ENCODE measurements at places on chromosomes 7 and 10.

- no peaks in the 10 kb centered on the region for H3K27me3 ChIP-seq
- H3K27ac ChIP-seq, result no peak overlapping the region
- H3K4me3 ChIP-seq, result no peak overlapping the region
- no peaks in the 10 kb centered on the region for H3K36me3 ChIP-seq
- peak; percentile 24 for DNase-seq
Measured at GRCh38 chr7:114865564-114865963, 56.3 kb upstream of the MDFIC start.

DNA sequence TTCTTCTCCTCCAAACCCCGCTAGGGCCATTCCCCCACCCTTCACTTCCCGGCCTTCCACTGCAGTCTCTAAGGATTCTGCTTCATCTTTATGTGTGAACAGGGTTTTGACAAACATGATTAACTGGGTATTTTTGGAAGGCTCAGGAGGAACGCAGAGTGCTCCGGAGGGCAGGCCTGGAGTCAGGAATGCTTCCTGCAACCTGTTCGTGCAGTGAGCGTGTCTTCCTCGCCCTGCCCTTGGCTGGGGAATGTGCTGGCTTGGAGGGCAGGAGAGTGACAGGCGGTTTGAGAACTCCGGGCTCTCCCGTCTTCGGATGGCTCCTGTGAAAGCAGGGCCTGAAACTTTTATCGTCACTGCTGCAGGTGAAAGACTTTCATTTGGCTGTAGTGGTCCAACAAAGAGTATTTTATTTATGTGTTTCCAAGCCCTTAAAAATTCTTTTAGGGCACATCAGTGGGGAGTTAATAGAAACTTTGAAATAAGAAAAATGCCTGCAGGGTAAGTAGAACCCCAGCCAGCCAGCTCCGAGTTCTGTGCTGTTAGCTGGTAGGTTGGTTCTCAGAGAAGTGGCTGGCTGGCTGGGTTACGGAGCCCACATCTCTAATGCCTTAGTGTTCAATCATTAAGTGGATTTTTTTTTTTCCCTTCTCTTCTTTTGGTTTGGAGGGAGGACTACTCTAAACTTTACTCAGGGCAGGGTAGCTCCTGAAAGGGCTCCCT is 51.0 kb downstream of the TCF7L2 start:
- DNase-seq, result no peak
- peaks cover 2% of the 10 kb centered on the region for H3K4me1 ChIP-seq
- H3K36me3 ChIP-seq, result no peaks in the 10 kb centered on the region
- H3K4me3 ChIP-seq, result no peak overlapping the region

GRCh38 chr7:102064361-102065025 is 222.2 kb upstream of the SH2B2 start:
- no peaks in the 10 kb centered on the region for H3K27me3 ChIP-seq
- H3K27ac ChIP-seq, result no peak overlapping the region
- H3K4me3 ChIP-seq, result no peak overlapping the region
- DNase-seq, result no peak
- H3K4me1 ChIP-seq, result no peaks in the 10 kb centered on the region
- no peaks in the 10 kb centered on the region for H3K36me3 ChIP-seq

GRCh38 chr10:122748496-122748895 is 48.9 kb upstream of the C10orf120 start:
- no peak for DNase-seq
- H3K36me3 ChIP-seq, result no peaks in the 10 kb centered on the region
- no peak overlapping the region for H3K27ac ChIP-seq
- no peaks in the 10 kb centered on the region for H3K4me1 ChIP-seq

GRCh38 chr10:19977097-19977521 is 160.9 kb downstream of the PLXDC2 start:
- no peak for DNase-seq
- no peak overlapping the region for H3K27ac ChIP-seq
- no peaks in the 10 kb centered on the region for H3K27me3 ChIP-seq
- no peaks in the 10 kb centered on the region for H3K36me3 ChIP-seq
- H3K4me3 ChIP-seq, result no peak overlapping the region

DNA sequence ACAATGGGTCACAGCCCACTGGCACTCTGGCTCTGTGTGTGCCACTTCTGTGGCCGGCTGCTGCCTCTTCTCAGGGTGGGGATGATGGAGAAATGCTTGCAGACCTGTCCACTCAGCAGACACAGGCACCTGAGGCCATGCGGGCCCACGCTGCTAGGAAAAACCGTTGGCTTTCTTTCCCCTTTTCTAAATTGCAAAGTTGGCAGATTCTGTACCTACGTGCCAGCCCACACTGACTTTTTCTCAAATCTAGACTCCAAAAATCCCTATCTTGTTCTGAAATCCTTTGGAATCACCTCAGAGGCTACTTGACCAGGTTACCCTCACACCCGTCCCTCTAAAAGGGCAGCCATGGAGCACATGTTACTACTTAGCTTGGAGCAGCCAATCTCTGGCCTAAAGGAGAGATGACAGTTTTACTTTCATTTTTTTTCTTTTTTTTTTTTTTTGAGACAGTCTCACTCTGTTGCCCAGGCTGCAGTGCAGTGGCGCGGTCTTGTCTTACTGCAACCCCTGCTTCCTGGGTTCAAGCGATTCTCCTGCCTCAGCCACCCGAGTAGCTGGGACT is 99.4 kb downstream of the RNF216 start:
- H3K27me3 ChIP-seq, result no peaks in the 10 kb centered on the region
- peaks cover 8% of the 10 kb centered on the region for H3K4me1 ChIP-seq
- H3K4me3 ChIP-seq, result no peak overlapping the region
- H3K27ac ChIP-seq, result peak overlapping the region; percentile 9
- DNase-seq, result no peak
- H3K36me3 ChIP-seq, result peaks cover 15% of the 10 kb centered on the region

DNA sequence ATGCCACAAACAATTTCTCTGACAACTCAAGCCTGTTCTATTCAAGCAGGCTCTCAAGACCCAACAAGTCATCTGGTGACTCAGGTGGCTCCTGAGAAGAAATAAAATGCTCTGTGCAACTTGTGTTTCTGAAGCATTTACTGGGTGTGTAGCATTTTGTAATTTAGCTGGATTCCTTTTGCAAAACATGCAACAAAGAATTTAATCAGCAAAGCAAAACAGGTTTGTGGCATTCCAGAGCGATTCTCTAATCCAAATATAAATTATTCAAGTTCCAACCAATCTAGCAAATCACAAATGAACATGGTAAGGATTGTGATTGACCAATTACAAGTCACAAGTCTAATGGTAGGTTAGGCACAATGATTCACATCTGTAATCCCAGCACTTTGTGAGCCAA is 39.8 kb upstream of the C10orf67 start:
- H3K4me1 ChIP-seq, result no peaks in the 10 kb centered on the region
- no peak overlapping the region for H3K27ac ChIP-seq
- DNase-seq, result no peak
- no peaks in the 10 kb centered on the region for H3K27me3 ChIP-seq
- no peak overlapping the region for H3K4me3 ChIP-seq

- H3K4me3 ChIP-seq, result no peak overlapping the region
- no peaks in the 10 kb centered on the region for H3K4me1 ChIP-seq
- no peaks in the 10 kb centered on the region for H3K27me3 ChIP-seq
- DNase-seq, result no peak
Measured at GRCh38 chr7:77532247-77532646, 4.8 kb upstream of the PTPN12 start.

- no peaks in the 10 kb centered on the region for H3K36me3 ChIP-seq
- H3K27me3 ChIP-seq, result no peaks in the 10 kb centered on the region
- H3K4me3 ChIP-seq, result no peak overlapping the region
- DNase-seq, result no peak
- no peaks in the 10 kb centered on the region for H3K4me1 ChIP-seq
Measured at GRCh38 chr10:50404021-50404773, 152.9 kb upstream of the ASAH2 start.

DNA sequence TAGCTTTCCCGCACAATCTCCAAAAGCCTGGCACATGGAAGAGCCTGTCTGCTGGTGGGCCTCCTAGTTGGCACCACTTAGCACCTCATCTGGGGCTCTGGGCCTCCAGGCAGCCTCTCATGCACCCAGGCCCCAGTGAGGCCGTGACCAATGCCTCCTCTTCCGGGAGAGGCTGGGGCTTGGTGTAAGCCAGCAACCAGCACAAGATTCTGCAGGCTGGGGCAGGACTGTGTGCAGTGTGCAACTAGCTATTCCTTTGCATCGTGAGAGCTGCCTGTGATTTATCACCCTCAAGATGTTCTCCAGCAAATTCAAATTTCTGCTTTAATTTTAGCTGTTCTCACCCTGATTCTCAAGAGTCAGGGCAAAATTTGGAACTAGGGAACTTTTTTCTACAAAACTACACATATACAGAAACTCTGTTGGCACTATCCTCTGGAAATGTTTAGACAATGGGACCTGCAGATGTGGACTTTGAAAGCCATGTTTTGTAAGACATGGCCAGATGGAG is 603.7 kb upstream of the MKI67 start:
- H3K27ac ChIP-seq, result no peak overlapping the region
- no peak overlapping the region for H3K4me3 ChIP-seq
- no peak for DNase-seq
- no peaks in the 10 kb centered on the region for H3K36me3 ChIP-seq
- H3K4me1 ChIP-seq, result no peaks in the 10 kb centered on the region

DNA sequence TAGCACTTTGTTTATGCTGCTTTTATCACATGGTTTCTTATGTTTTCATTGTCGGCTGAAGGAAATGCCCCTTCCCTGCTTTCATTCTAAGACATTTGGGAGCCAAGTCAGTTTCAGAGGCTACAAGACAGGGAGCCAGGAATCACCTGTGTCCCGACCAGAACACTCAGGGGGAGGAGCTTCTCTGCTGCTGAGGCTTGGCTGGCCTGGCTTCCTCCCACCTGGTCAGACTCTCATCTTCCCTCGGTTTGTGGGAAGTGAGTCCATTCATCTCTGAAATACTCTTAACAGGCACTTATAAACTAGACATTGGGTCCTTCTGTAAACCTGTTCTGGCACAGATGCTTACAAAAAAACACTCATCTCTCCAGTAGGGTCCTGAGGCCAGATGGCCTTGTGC is 19.6 kb upstream of the GOLGA7B start:
- H3K27ac ChIP-seq, result no peak overlapping the region
- peaks cover 14% of the 10 kb centered on the region for H3K4me1 ChIP-seq
- H3K36me3 ChIP-seq, result no peaks in the 10 kb centered on the region
- H3K4me3 ChIP-seq, result no peak overlapping the region

DNA sequence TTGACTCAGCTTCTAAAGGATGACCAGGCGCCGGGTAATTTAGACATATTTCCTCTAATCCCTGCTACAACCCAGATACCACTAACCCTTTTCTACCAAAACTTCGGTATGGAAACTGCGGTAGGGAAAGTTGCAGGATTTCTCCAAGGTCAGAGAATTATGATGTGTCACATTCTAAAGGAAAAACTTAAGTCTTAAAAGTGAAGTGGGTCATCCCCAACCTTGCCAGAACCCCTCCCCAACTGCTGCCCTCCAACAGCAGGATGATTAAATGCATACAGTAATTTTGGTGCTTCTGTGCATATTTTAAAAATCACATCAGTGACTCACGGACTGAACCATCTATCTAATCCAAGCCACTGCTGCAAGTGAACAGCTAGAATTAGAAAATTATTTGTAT is 52.7 kb downstream of the GRB10 start:
- no peaks in the 10 kb centered on the region for H3K27me3 ChIP-seq
- DNase-seq, result no peak
- no peaks in the 10 kb centered on the region for H3K36me3 ChIP-seq
- no peak overlapping the region for H3K27ac ChIP-seq
- H3K4me3 ChIP-seq, result no peak overlapping the region

DNA sequence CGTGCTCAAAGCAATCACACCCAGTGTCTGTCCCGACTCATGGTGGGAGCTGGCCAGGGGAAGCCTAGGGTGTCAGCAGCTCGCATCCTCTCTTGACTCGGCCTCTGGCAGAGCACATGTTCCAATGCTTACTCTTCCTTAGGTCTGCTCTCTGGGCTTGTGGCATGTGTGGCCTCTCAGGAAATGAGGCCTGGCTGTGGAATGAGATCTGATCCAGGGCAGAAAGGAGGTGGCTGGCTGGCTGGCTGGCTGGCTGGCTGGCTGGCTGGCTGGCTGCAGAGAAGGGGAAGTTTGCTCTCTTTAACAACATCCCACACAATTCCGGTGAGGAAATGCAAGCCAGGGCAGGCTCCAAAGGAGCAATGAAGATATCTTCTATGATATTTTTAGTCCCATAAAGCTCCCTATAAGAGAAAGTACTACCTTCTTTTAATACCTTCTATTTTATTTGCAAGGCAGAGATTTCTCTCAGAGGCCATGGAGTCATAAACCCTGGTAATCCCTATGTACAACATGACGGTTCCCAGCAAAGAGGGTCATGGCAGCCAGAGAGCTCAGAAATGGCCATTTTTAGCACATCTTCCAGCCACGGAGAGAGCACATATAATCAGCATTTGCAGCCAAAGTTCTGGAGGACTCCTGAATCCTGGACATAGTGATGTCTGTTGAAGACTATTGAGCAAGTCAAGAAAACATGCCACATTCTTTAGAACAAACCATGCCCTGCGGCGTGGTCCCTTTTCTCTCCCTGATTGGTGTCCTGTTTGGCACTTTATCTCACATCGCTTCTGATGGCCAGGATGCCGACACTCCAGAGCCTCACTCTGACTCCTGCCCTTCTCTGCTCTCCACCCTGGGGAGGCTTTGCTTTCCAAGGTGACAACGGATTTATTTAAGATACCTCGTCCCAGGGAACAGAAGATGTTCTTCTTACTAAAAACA is 153.7 kb downstream of the FANK1 start:
- no peak for DNase-seq
- H3K4me3 ChIP-seq, result no peak overlapping the region
- no peaks in the 10 kb centered on the region for H3K36me3 ChIP-seq
- no peaks in the 10 kb centered on the region for H3K4me1 ChIP-seq

DNA sequence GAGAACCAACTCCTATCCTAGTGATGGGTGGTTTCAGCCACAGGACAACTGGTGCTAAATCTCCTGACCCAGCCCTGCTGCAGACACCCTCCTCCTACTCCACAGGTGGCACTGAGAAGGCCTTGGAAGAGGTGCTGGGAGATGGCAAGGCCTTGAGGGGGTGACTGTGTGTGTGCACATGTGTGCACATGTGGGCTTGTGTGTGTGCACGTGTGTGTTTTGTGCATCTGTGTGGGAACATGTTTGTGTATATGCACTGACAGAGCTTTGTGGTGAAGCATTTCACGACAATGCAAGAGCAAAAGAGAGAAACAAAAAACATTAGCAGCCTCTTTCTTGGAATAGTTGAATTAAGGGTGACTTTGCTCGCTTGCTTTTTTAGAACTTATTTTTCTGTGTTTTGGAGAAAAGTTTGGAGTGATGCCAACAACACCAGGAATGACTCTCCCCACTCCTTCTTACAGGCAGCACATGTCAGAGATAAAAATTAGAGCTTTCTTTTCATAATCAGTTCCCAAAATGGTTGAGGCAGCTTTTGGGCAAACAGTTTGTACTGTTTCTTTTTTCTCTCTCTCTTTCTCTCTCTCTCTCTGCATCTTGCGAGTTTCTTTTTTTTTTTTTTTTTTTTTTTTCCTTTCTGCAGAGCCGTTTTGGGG is 69.5 kb downstream of the SEC61G start:
- H3K27me3 ChIP-seq, result no peaks in the 10 kb centered on the region
- DNase-seq, result no peak
- H3K4me3 ChIP-seq, result no peak overlapping the region
- no peak overlapping the region for H3K27ac ChIP-seq

GRCh38 chr7:124914298-124914697 is 15.3 kb downstream of the POT1 start:
- peaks cover 2% of the 10 kb centered on the region for H3K36me3 ChIP-seq
- no peaks in the 10 kb centered on the region for H3K4me1 ChIP-seq
- DNase-seq, result no peak
- H3K27me3 ChIP-seq, result no peaks in the 10 kb centered on the region

GRCh38 chr10:50419756-50420155 is 168.4 kb upstream of the ASAH2 start:
- no peak overlapping the region for H3K27ac ChIP-seq
- peaks cover 4% of the 10 kb centered on the region for H3K4me1 ChIP-seq
- DNase-seq, result no peak

GRCh38 chr7:24029068-24029467 is 254.9 kb upstream of the NPY start:
- no peak overlapping the region for H3K27ac ChIP-seq
- no peaks in the 10 kb centered on the region for H3K27me3 ChIP-seq
- H3K4me3 ChIP-seq, result no peak overlapping the region
- no peaks in the 10 kb centered on the region for H3K4me1 ChIP-seq
